ENCODE measurements at places on chromosomes 16 and 17. TPM values are rescaled to one million over a fixed set of nuclear protein-coding genes. Genes with fewer than 3 reads are reported as not detected.

GRCh38 chr17:57909551-57909950 is 45.7 kb downstream of the CUEDC1 start:
- DNase-seq: no peak

- no peak for DNase-seq
Observed at GRCh38 chr17:13393841-13394710, 207.7 kb downstream of the HS3ST3A1 start.

- DNase-seq: no peak
Observed at GRCh38 chr17:83012868-83013778, 66.3 kb upstream of the METRNL start.

- peak; percentile 34 for DNase-seq
Observed at GRCh38 chr17:3870871-3871306, 22.0 kb downstream of the CAMKK1 start.

- no peak for DNase-seq
Observed at GRCh38 chr17:80790981-80791742, 200.5 kb upstream of the CHMP6 start.

- DNase-seq: no peak
Observed at GRCh38 chr16:31250782-31251384, 8.9 kb upstream of the ITGAM start.

DNA sequence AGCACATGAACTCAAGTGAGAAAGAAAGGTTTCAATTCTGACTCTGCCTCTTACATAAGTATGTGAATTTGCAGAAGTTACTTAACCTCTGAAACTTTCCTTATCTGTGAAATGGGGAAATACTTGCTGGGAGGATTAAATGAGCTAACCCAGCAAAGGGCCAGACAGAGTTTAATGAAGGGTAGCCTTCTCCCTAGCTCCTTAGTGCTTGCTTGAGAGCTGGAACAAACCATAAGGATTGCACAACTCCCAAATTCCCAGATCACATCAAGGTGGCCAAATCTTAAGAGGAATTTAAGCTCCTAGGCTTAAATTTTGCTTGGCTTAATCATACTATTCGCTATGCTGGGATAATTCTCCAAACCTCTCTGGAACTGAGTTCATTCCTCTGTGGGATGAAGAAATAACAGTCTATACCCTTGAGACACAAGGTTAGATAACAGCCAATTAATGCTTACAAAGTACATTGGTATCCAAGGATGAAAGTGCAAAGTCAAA is 11.8 kb upstream of the WSB1 start:
- no peak for DNase-seq

- DNase-seq: no peak
Observed at GRCh38 chr17:78058001-78058400, 70.6 kb downstream of the TMC6 start.

DNA sequence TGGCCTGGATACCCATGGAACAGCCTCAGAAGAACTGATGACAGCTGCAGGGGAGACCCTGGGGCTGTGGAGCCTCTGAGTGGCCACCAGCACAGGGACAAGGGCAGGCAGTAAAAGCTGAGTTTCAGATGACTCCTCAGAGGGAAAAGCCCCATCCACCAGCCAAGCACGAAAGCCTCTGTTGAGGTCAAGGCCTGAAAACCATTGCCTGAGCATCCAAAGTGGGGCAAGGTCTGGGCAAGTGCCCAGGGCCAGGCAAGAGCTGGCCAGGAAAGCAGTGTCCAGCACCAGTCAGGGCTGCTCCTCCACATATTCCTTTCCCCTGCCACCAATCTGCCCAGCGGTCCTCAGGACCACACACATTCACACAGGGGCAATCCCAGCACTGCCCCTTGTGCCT is 16.4 kb downstream of the ATP6V0D1 start:
- DNase-seq: no peak

DNA sequence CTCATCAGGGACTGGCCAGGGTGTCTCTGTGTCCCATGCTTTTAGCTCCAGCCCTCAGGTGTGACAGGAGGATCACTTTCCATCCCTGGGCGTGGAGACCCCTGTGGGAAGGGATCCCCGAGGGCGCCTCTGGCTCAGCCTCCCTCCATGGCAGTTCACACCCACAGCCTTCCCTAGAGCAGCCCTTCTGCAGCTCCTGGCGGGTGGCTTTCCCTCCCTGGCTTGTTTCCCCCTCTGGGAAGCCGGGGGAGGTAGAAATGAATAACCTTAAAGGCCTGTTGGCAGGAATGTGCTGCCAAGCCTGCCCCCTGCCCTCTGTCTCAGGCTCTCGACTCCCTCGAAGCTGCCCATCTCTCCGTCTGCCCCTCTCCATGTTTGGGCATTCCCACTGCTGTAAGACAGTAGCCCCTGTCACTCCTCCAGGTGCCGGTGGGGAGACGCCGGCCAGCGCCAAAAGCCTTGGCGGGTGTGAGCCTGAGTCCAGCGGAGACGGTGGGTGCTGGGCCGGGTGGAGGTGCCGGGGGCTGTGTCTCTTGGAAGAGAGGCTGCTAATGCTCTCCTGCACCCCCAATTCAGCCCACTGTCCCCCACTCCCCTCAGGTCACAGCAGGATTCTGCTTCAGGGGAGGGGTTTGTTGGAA is 2.1 kb upstream of the ATP2A1 start:
- DNase-seq: no peak

- DNase-seq: no peak
Observed at GRCh38 chr16:80028581-80029380, 428.2 kb upstream of the MAF start.

DNA sequence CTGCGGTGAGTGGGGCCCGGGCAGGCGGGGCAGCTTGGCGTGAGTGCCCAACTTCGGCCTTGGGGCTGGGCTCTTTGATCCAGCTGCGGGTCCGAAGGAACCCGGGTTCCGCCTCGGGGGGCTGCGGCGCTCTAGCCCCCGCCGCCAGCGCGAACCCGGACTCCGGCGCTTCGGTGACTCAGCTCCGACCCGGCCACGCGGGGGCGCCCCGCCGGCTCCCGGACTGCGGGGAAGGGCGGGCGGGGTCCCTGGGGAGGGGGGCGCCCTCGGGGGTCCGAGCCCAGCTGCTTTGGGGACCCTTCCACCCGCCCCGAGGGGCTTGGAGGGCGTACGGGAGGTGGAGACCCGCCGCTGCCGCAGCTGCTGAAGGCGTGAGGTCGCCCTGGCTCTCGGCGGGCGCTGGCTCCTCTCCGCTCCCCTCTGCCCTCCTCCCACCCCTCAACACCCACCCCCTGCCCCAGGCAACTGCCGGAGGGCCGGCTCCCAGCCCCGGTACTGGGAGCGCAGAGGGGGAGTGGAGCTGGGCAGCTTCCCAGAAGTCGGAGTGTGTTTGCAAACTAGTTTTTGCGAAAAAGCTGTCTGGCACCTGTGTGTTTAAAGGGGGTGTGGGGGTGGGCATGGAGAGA is 516 bp downstream of the CPNE2 start:
- DNase-seq: no peak

DNA sequence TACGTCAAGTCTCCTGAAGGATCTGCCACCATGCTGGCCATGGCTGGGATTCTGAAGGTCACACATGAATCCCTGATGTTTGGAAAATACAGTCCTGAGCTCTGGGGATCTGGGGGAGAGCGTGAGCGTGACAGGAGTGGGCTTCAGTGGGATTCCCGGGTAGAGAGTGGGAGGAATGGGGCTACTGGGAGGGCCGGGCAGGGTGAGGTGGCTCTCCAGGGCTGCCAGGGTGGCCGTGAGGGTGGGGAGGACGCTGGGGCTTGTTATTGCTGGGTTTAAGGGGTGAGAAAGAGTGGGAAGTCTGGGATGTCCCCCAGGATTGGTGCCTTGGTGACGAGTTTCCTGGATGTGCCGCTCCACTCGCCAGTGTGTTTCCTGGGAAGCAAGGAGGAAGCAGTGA is 31.3 kb downstream of the FOXL1 start:
- no peak for DNase-seq

GRCh38 chr17:39198186-39198566 is 707 bp upstream of the CACNB1 start:
- no peak for DNase-seq

DNA sequence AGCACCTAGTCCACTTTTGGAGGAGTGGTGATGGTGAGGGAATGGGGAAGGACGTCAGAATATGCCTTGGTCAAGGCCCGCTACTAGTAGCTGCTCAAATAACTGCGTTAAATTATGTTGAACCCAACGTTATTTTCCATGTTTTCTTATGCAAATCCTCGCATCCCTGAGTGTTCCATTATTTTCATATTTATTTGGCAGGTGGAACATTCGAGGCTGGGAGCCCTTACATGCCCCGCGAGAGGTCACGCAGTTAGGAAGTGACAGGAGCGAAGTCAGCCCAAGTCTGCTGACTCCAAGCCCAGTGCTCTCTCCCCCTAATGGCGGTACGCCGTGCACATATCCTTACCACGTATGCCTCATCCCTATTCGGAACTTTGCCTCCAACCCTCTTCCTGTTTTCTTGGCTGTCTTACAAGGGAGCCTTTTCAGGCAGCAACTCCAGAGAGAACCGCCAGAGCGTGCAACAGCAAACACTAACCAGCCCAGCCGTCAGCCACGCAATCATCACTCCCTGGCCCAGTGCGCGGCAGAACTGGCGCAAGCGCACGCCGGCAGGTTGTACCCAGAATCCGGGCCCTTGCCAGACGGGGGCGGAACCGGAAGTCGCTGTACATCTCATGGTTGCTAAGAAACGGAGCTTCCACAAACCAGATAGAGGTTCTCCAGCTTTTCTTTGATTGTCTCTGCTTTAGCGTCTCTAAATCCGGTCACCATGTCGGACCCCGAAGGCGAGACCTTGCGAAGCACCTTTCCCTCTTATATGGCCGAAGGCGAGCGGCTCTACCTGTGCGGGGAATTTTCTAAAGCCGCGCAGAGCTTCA is at the start of gene ODAD4:
ODAD4 (plus strand) TSS at position 609 of the 824 bp plus-strand sequence; CDS start at position 716, 107 bp downstream.
- DNase-seq: peak; percentile 98

DNA sequence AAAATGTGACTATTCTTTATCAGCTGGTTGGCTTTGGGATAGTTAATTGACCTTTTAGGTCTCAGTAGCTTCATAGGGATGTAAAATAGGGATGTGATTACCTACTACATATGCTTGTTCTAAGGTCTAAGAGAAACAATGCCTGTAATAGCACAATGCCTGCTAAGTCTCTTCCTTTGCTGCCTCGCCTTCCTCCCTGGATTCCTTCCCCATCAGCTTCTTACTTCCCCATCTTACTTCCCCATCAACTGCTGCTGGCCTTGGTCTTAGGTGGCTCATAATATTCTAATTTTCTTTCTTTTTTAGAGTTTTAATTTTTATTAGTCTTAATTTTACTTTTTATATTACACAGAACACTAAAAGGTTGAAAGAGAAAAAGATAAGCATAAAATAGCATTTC is 59.2 kb upstream of the GOT2 start:
- no peak for DNase-seq

DNA sequence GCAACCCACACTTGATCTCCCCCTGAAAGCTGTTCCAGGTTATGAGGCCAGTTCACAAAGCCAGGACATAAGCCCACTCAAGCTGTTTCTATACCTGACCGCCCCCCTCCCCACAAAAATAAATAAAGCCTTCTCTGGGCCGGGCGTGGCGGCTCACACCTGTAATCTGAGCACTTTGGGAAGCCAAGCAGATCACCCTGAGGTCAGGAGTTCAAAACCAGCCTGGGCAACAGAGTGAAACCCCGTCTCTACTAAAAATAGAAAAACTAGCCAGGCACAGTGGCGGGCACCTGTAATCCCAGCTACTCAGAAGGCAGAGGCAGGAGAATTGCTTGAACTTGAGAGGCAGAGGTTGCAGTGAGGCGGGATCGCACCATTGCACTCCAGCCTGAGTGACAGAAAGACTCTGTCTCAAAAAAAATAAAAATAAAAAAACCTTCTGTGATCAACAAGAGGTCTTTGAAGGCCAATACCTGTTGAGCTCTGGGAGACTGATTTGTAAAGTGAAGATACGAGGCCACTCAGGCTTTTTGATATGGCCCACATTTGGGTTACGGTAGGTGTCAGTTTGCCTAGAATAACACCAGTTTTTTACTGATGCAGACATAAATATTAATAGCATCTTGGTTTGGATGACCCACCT is 2.2 kb downstream of the KDM8 start:
- DNase-seq: no peak

The PDILT gene
- not detected for total RNA-seq

The NOXO1 gene
- total RNA-seq: 8.6 TPM

The NPIPA8 gene
- total RNA-seq: not detected

The NEK8 gene
- 7.4 TPM for total RNA-seq

The RCVRN gene
- total RNA-seq: not detected

The PPP4C gene
- total RNA-seq: 46.9 TPM

The G6PC1 gene
- 81.3 TPM for total RNA-seq

The TBC1D26 gene
- not detected for total RNA-seq

The LRRC46 gene
- total RNA-seq: 0.40 TPM
